ENCODE measurements at places on chromosomes 2 and 18. TPM values are rescaled to one million over a fixed set of nuclear protein-coding genes. Genes with fewer than 3 reads are reported as not detected.

GRCh38 chr2:203685081-203685621 lies 21.3 kb upstream of the CD28 start:
- no peaks in the 10 kb centered on the region for H3K27me3 ChIP-seq
- H3K4me3 ChIP-seq, result peak overlapping the region; percentile 5
- peaks cover 93% of the 10 kb centered on the region for H3K4me1 ChIP-seq
- no peaks in the 10 kb centered on the region for H3K36me3 ChIP-seq
- peak overlapping the region; percentile 84 for H3K27ac ChIP-seq

DNA sequence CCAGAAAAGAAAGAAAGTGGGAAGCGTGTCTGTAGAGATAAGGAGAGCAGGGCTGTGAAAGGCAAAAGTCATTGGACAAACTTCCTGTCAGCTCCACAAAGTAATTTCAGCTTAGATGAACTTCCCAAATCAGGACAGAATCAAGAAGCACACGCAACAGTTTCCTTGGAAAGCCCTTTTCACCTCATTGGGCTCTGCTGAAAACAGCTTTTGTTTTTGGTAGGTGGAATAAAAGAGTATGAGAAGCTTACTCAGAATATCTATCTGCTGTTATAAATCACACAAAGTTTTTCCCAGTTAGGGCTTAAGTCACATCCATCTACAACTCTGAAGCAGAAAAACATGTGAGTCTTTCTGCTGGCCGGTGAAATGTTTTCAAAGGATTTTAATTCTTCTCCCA lies 42.4 kb upstream of the EFEMP1 start:
- peak overlapping the region; percentile 35 for H3K4me3 ChIP-seq
- H3K27me3 ChIP-seq, result no peaks in the 10 kb centered on the region
- H3K4me1 ChIP-seq, result peaks cover 26% of the 10 kb centered on the region
- H3K27ac ChIP-seq, result peak overlapping the region; percentile 81

DNA sequence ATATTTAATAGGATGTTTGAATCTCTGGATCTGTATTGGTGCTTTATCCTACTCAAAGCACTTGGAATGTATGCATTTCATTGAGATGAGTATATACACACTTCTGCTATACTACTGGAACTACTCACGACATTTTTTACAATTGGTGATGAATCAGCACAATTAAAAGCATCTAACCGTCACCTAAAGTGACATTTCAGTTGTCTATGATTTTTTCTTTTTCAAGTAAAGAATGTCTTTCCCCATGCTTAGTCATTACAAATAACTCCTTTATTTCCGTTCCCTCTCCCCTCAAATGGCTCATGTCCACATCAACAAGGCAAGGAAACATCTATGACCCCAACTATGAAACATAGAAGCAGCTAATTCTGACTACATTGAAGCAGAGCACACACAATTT lies 77.3 kb downstream of the CLIP4 start:
- H3K27me3 ChIP-seq, result no peaks in the 10 kb centered on the region
- H3K36me3 ChIP-seq, result no peaks in the 10 kb centered on the region
- no peak overlapping the region for H3K27ac ChIP-seq
- no peak overlapping the region for H3K4me3 ChIP-seq
- no peaks in the 10 kb centered on the region for H3K4me1 ChIP-seq
- DNase-seq, result no peak

DNA sequence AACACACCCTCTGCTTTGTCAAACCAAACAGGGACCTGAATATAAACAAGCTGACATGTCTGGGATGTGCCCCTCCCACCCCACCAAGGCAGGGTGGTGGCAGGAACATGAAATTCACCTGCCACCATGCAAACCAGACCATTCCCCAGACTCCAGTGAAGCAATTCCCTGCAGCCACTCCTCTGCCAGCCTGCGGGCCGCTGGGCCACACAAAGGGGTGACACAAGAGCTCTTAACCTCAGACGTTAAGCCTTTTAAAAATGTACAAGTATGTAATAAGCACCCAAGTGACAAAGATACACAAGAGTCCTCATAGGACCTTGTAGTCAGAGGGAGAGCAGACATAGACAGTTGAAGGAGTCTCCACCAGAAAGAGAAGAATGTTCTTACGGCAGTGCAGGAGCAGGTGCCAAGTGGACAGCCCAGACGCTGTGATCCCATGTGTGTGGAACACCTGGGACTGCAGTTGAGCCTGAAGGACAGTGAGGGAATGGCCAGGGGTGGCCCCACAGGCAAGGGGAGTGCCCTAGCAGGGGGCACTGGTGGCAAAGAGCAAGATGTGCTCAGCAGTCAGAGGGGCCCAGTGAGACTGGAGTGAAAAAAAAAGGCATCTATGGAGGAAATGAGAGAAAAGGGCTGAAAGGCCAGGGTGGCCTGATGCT lies 36.9 kb downstream of the CRACDL start:
- H3K4me1 ChIP-seq, result no peaks in the 10 kb centered on the region
- no peak overlapping the region for H3K4me3 ChIP-seq
- DNase-seq, result no peak

Gene TEKT4
- total RNA-seq, result not detected

Data from thoracic aorta (tissue), 2 donors.